ENCODE measurements at places on chromosomes 1 and 21. TPM values are rescaled to one million over a fixed set of nuclear protein-coding genes. Genes with fewer than 3 reads are reported as not detected.

The TNFRSF18 gene
- 3.5 TPM for total RNA-seq

GRCh38 chr1:66413136-66413837 is 120.7 kb upstream of the SGIP1 start:
- DNase-seq: no peak

DNA sequence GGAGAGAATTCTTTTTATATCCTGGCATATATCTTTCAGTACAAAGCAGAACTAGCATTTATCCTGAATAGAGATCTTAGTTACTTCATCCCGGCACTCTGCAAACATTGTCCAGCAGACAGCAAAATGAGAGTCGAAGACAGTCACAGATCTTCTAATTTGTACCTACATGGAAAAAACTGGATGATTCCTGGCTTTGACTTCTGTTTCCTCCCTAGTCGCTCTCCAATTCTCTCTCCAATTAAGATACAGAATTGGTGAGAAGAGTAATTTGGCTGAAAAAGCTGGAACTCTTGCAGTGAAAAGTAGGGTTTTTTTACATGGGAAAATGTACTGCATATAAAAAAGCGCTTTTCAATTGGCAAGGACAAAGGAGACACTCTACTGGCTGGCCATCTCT is 151.1 kb upstream of the C8B start:
- DNase-seq: no peak

The PRDM16 gene
- 6.5 TPM for total RNA-seq

The NPR1 gene
- 6.0 TPM for total RNA-seq

DNA sequence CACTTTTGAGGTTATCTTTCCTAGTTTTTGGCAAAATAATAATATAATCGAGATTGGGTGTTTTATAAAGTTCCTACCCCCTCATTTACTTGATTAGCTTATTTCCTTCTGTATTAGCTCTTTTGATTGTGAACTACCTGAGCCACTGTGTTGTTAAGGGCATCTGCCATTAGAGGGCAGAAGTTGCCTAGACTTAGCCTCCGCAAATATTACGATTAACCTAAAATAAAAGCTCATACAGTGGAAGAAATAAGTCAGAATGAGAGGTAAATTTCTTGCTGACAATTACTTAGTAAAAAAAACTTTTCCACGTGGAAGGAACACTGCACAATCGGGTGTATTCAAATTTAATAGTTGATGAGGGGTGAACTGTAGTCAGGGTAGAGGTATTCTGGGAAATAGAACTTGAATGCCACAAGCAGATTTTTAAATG is 2.3 kb downstream of the H3-3A start:
- DNase-seq: peak; percentile 50

GRCh38 chr1:18999359-18999758 is 42.9 kb upstream of the IFFO2 start:
- peak; percentile 42 for DNase-seq

GRCh38 chr1:9910076-9910422 is at the start of gene CTNNBIP1:
Gene CTNNBIP1 (minus strand): TSS chr1:9910269. CDS start chr1:9872064, 38,205 bp downstream.
- no peak for DNase-seq

DNA sequence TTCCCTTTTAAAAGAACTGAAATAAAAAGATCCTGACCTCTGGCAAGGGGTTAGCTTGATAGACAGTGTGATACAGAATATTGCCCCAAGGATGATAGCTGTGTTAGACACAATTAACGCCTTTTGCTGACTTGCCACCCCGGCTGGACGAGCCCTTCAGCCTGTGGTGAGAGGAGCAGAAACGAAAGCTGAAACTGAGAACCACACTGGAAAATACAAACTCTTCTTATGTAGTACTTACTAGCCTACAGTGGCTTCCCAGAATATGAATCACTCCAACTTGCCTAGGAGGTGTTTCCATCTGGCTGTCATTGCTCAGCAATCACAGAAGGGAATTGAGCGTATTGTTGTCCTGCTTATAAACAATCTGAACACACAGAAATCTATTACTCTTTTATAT is 22.9 kb downstream of the SAMSN1 start:
- DNase-seq: no peak

GRCh38 chr1:45116340-45116739 is 90.1 kb downstream of the ZSWIM5 start:
- DNase-seq: no peak

GRCh38 chr21:44556879-44557278 is 1.7 kb downstream of the KRTAP10-3 start:
- DNase-seq: no peak

- no peak for DNase-seq
Measured at GRCh38 chr1:23448846-23449245, 24.3 kb upstream of the TCEA3 start.

The GSTM1 gene
- total RNA-seq: not detected

- no peak for DNase-seq
Measured at GRCh38 chr1:20211511-20211931, 25.2 kb upstream of the PLA2G2C start.

- DNase-seq: no peak
Measured at GRCh38 chr1:94954263-94955220, 27.6 kb upstream of the CNN3 start.

DNA sequence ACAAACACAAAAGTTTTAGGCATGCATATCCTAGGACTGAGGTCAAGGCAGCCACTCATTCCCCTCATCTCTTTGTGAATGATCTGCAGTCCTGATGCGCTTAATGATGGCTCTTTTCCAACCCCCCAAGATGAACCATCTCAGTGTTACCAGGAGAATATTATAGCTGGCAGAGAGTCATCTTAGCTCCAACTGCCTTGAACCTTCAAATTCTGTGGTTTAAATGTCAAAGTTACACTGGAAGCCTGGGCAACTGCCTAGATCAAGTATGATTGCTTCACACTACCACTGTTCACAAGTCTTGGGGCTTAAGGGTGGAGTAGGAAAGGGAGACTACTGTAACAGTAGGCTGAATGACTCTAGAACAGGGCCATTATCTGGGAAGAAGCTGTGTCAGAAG is 8.0 kb upstream of the MYBPHL start:
- DNase-seq: no peak

- peak; percentile 57 for DNase-seq
Measured at GRCh38 chr21:36479415-36480402, at the start of gene CLDN14. Gene CLDN14 (minus strand): TSS chr21:36480122. CDS start chr21:36461695, 18,427 bp downstream.

- no peak for DNase-seq
Measured at GRCh38 chr21:38852708-38853107, 47.0 kb downstream of the ETS2 start.

GRCh38 chr1:89910780-89911179 is 84.1 kb upstream of the ZNF326 start:
- DNase-seq: no peak

GRCh38 chr1:109980324-109981003 is 4.1 kb upstream of the AHCYL1 start:
- no peak for DNase-seq

GRCh38 chr1:53207726-53208125 is 11.1 kb downstream of the CPT2 start:
- no peak for DNase-seq

DNA sequence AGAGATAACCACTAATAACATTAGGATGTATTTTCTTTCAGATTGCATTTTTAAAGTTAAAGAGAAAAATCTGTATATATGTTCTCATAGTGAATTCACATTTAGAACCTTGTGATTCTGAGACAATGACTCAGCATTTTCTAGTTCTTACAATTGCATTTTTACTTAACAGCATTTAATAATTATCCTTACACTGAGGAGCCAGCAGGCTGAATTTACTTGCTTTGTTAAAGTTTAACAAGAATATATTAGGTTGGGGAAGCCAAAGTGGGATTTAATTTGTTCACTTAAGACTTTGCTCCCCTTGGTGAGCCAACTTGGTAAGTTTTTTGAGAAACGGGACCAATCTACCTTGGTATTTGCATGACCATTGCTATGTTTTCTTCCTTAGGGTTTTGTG is 4.5 kb downstream of the PATJ start:
- DNase-seq: no peak

The IFNAR2 gene
- 7.0 TPM for total RNA-seq

GRCh38 chr1:26005434-26006105 is 7.7 kb upstream of the PAFAH2 start:
- no peak for DNase-seq

The SFN gene
- total RNA-seq: 80.7 TPM

The LEPROT gene
- total RNA-seq: 64.2 TPM

- no peak for DNase-seq
Measured at GRCh38 chr21:42637267-42638041, 16.0 kb upstream of the PDE9A start.

The DDOST gene
- 264 TPM for total RNA-seq

The TAS1R1 gene
- total RNA-seq: 1.5 TPM

The MFSD2A gene
- 1.1 TPM for total RNA-seq

GRCh38 chr1:29258189-29258975 is 22.1 kb downstream of the PTPRU start:
- no peak for DNase-seq

The CCDC185 gene
- total RNA-seq: not detected

GRCh38 chr1:23592209-23592892 is 33.0 kb upstream of the ID3 start:
- peak; percentile 27 for DNase-seq

The INAVA gene
- total RNA-seq: 7.4 TPM

DNA sequence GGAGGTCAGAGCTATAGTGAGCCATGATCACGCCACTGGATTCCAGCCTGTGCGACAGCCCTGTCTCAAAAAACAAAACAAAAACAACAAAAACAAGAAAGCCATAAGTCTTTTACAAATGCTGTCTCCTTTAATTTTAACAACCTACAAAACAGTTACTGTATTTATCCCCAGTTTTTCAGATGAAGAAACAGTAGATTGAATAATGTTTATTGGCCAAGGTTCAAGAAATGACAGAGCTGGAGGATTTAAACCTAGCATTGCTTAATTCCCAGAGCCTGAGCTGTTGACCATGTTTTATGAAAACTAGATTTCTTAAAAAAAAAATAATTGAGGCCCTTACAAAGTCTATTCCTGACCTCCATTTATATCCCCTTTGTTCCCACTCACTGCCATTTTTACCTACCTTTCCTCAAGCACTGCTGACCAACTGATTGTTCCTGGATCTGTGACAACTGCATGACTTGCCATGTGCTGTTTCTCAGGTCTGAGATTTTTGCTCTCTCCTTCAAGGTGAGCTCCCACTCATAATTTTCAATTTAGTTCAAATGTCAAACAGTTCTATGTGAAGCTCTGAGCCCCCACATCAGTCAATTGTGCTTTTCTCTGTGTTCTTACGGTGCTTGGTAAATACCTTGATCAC is 140.8 kb downstream of the CHRM3 start:
- no peak for DNase-seq

DNA sequence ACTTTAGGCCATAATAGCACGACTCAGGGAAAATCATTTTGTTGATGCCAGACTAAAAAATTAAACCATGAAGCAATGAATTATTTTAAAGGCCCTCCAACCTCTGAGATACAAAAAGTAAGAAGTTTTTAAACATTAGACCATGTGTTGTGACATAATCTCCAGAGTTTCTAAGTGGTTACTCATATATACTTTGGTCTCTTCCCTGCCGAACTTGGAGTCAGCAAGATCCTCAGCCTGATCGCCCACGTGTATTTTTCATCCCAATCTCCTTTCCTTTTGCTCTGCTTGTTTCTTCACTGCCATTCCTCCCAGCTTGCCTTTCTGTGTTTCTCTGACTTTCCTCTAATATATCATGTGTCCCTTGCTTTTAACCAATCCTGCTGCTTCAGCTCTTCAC is 3.8 kb downstream of the ARV1 start:
- no peak for DNase-seq

The BEND5 gene
- 4.9 TPM for total RNA-seq

The DFFA gene
- 35.5 TPM for total RNA-seq

The IL19 gene
- total RNA-seq: not detected

- no peak for DNase-seq
Measured at GRCh38 chr1:152053375-152053774, 16.6 kb upstream of the S100A11 start.

The PLA2G2F gene
- 0.23 TPM for total RNA-seq

DNA sequence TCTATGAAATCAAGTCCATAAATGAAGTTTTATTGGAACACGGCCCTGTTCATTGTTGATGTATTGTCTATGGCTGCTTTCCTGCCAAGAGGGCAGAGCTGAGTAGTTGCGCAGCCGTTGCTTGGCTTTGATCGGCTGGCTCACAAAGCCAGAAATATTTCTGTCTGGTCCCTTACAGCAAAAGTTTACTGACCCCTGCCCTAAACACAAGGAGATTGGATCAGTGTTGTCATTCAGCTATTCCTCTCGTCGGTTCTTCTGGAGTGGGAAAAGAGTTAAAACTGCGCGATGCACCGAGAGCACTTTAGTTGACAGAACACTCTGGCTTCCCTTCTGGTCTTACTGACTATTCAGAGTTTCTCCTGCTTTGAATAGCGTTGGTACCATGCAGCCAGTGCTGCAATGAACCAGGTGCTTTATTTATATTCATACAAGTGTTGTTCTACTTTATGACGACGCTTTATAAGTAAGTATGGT is 868 bp downstream of the ZBTB40 start:
- peak; percentile 34 for DNase-seq

- DNase-seq: no peak
Measured at GRCh38 chr1:18400347-18401102, 80.2 kb upstream of the KLHDC7A start.

The RGL1 gene
- 49.6 TPM for total RNA-seq

The OR10Z1 gene
- total RNA-seq: not detected

The ESRRG gene
- 4.1 TPM for total RNA-seq

The ZNF683 gene
- total RNA-seq: not detected

The LIX1L gene
- total RNA-seq: 30.0 TPM

The SGIP1 gene
- 38.4 TPM for total RNA-seq

Measured in prostate gland (tissue), 2 donors.